Activated CD4-positive, alpha-beta T cell treated with anti-CD3 and anti-CD28 coated beads, Interleukin-2, amount 10 ng/mL, durations not matched to agents 7 days and 5 days (primary cell): ENCODE measurements at places on chromosomes 7 and 10. TPM values are rescaled to one million over a fixed set of nuclear protein-coding genes. Genes with fewer than 3 reads are reported as not detected.

SPDYE6 gene
- total RNA-seq, result not detected

ZCWPW1 gene
- 2.7 TPM for total RNA-seq

CTAGE8 gene
- 1.6 TPM for total RNA-seq

ANKRD1 gene
- not detected for total RNA-seq
